ENCODE measurements at places on chromosomes 6 and 20.

GRCh38 chr6:165059032-165059431, 250.4 kb downstream of the C6orf118 start:
- no peak for DNase-seq

- no peak for DNase-seq
Measured at GRCh38 chr20:50009521-50010454, 27.0 kb downstream of the SNAI1 start.

- DNase-seq, result no peak
Measured at GRCh38 chr20:10502098-10502526, 67.0 kb downstream of the SLX4IP start.

- no peak for DNase-seq
Measured at GRCh38 chr6:34970488-34970887, 81.4 kb downstream of the ANKS1A start.

DNA sequence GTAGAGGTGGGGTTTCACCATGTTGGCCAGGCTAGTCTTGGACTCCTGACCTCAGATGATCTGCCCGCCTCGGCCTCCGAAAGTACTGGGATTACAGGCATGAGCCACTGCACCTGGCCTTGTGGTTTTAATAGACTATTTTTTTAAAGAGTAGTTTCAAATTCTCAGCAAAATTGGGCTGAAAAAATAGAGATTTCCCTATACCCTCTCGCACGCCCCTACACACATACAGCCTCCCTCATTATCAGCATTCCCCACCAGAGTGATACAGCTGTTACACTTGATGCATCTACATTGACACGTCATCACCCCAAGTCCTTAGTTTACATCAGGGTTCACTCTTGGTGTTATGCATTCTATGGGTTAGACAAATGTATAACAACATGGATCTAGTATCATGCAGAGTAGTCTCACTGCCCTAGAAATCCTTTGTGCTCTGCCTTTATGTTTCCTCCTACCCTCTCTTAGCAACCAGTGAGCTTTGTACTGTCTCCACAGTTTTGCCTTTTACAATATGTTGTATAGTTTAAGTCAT, 103.6 kb downstream of the CDYL start:
- DNase-seq, result no peak

DNA sequence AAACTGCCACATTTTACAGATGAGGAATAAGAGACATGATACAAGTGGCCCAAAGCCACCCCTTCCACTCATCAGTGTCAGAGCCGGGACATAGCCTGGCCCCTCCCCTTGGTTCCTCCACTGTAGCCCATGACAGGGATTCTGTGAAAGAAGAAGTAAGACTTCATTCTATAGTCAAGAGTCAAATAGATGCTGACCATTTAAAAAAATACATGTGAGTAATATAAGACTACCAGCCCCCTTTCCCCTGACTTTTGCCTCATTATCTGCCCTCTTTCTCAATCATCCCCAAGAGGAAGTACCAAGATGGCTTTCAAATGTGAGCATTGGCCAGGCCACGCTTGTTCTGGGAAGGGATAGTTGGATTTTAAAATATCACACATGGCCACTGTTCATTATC, 57.8 kb upstream of the TAB2 start:
- peak; percentile 51 for DNase-seq

DNA sequence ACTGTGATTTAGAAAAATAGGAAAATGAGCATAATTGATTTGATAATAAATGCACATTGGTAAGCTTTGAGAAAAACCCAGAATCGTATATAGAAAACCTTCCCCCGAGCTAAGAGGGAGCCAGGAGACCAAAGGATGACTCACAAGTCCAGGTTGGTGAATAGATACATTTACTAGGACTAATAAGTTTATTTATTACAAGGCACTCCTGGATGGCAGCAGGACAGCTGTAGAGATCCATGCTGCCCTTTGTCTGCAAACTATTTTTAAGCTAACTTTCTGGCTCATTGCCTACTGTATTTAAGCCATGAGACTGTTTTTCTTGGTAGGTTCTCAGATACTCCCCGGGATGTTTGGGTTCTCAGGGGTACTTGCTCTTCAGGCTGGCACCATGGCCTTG, 13.4 kb downstream of the CASP8AP2 start:
- DNase-seq, result no peak
